Suppressor macrophage treated with lipopolysaccharide for 4 hours (primary cell): ENCODE measurements at places on chromosomes 4 and X.

DNA sequence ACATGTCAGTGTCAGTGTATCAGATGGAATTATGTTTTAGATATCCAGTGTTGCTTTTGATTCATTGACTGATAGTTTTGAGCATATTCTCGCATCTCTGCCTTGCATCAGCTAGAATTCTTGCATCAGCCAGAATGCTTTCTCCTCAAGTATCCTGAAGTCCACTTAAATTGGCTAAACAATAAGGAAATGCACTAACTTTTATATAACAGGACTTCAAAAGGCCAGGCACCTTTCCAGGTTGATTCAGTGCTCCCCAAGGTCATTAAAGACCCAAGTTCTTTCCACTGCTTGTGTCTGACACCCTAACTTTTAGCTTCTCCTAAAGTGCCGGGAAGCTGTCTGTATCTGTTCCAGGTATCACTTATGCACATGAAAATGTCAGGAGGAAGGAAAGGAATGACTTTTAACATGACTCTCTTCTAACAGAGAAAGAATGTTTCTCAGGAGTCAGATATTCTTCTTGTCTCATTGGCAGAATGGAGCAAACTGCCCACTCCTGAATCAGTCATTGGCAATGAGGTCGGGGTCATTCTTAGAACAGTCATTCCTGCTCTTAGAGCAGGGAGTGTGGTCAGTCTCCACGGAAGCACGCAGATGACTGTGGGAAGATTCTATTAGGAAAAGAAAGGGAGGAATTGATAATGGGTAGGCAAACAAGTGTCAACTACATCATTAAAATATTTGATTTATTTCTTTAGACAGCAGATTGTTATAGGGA lies 92.9 kb upstream of the TLL1 start:
- no peak for DNase-seq

GRCh38 chr4:110970642-110971041 lies 347.8 kb upstream of the PITX2 start:
- DNase-seq, result peak; percentile 52

GRCh38 chr4:15035159-15035558 lies 32.9 kb downstream of the CPEB2 start:
- no peak for DNase-seq

DNA sequence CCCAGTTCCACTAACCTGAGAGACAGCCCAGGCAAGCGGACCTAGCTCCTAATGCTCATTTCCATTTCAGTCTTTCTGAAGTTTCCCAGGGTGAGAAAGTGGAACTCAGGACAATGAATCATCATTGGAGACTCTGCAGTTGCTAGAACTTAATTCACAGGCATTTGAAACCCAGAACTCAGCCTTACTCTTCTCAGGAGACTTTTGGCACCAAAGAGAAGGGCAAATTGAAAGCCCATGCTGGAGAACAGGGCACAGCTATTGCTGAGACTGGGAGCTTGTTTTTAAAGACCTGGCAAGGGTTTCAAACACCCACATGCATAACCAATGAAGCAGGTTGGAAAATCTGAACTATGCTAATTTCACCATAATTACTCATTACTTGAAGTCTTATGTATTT lies 36.0 kb downstream of the BST1 start:
- peak; percentile 49 for DNase-seq

DNA sequence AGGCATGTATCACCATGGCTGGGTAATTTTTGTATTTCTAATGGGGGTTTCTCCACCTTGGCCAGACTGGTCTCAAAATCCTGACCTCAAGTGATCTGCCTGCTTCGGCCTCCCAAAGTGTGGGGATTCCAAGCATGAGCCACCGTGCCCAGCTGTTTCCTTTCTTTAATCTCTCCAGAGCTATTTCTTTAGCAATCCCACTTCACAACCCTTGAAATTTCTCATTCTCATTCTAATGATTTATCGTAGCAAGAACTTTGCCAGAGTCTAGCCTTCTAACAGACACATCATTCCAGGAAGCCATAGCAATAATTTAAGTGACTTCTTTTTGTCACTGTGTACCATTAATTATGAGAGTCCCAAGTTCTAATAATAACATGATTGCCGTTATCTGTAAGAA lies 68.6 kb downstream of the RXFP1 start:
- DNase-seq, result peak; percentile 44

DNA sequence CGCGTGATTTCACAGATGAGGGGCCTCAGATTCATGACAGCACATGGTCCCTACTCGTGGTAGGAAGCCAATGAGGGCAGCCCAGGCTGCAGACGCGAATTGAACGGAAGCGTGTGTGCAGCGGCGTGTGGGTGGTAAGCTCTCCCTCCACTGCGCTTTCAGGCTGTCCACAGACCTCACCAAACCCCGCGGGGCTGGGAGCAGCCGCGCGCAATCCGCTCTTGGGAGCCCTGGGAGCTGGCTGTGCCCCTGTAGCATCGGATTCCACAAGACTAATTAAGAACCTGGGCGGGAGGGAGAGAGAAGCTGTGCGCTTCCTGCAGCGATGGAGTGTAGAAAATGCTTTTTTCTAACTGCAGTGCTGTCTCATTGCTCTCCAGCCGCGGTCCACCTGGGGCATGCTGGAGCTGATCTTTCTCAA lies 134.9 kb downstream of the STOX2 start:
- peak; percentile 28 for DNase-seq

GRCh38 chr4:17094159-17094875 lies 195.9 kb upstream of the LDB2 start:
- no peak for DNase-seq

GRCh38 chrX:97308171-97308570 lies 424.5 kb downstream of the RPA4 start:
- no peak for DNase-seq

- DNase-seq, result no peak
These were observed 72.1 kb upstream of the GC start for GRCh38 chr4:71855944-71856343.

GRCh38 chr4:2743518-2744445 lies 12.4 kb downstream of the TNIP2 start:
- no peak for DNase-seq

GRCh38 chr4:156894234-156894633 lies 77.4 kb downstream of the PDGFC start:
- DNase-seq, result no peak

DNA sequence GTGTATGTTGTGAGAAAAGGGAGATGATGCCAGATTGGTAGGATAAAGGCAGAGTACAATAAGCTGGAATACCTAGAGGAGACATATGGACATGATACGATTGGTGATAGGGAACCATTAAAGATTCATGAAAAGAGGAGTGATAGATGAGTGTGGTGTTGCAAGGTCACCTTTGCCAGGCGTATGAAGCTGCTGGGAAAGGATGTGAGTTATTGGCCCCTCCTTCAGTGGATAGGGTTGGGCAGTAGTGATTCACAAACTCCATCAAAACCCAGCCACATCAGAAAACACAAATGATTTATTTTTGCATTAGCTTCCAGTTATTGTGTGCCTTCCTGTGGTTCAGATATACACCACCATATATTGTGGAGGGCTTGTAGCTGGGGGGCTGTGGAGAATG lies 34.3 kb downstream of the TMEM164 start:
- DNase-seq, result no peak

DNA sequence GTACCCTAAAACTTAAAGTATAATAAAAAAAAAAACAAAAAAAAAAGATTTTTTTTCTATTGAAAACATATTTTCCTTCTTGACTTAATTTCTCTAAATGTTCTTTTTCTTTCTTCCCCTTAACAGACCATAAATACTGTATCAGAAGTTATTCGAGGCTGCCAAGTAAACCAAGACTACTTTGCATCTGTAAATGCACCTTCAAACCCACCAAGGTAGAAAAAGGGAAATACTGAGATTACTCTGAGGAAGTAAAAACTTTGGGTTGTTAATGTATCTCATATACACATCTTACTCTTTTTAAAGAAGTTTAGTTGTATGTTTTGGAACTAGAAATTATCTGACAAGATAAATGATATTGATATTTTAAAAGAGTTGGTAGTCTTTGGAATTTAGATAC lies 65.6 kb downstream of the USO1 start:
- DNase-seq, result no peak

DNA sequence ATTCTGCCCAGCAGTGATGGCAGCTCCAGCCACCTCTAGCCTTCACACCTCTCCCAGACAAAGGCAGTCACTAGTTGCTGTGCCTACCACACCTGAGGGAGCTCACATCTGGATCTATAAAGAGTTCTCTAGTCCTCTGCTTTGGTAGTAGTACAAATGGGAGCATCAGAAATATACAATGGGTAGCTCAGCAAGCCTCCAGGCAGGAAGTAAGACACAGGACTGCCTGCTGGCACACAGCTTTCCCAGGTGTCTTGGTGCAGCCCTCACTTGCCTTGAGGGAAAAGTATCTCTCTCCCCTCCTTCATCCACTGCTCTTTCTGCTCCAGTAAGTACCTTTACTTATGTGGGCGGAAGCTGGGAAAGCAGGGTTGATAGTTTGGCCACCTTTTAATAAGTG lies 212.9 kb upstream of the SLC7A11 start:
- no peak for DNase-seq

- peak; percentile 22 for DNase-seq
These were observed 23.6 kb downstream of the MGST2 start for GRCh38 chr4:139689093-139689722.

DNA sequence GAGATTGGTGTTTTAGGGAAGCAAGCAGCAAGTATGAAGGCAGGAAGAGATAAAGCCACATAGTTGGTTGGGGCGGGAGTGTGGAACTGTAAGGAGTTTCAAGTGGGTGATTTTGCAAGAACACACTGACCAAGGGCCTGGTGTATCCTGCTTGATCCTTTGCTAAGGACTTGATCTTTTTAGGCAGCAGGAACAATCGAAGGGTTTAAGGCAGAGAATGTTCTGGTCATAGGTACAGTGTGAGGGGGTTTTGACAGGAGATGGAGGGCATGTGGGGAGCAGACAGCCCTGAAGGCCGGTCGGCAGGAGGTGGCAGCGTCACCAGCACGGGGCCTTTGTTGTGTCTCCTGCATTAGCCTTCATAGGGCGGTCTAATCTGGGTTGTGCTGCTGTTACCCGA lies 54.7 kb downstream of the FAM193A start:
- DNase-seq, result peak; percentile 48

DNA sequence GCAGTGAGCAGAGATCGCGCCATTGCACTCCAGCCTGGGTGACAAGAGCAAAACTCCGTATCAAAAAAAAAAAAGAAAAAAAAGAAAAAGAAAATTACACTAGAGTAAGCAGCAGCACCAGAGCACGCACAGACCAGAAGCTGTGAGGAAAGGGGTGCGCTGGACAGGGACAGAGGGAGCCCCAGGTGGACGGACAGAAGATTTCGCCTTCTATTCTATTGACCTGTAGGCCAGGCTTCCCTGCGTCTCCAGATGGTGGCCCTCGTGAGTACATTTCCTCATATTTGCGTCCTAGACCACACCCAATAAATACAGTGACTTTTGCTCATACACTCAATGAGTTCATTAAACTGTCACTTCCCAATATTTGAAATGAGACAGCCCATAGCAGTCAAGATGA lies 19.1 kb downstream of the MTNR1A start:
- no peak for DNase-seq

GRCh38 chr4:79083406-79084010 lies 144.3 kb upstream of the PAQR3 start:
- no peak for DNase-seq

DNA sequence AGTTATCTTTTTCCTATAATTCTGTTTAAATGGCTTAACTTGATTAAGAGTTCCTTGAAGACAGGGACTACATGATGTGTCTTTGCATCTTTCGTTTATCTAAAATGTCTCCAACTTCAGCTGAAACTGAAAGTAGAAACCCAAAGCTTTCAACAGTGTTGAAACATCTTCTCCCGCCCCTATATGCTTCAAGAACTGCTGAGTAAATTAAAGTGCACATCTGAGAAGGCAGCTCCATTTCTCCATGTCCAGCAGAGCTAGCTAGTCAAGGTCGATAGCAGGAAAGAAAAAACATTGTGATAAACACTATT lies 185.7 kb upstream of the TBL1X start:
- peak; percentile 73 for DNase-seq

GRCh38 chrX:118497180-118497818 lies 1.7 kb downstream of the DOCK11 start:
- no peak for DNase-seq

DNA sequence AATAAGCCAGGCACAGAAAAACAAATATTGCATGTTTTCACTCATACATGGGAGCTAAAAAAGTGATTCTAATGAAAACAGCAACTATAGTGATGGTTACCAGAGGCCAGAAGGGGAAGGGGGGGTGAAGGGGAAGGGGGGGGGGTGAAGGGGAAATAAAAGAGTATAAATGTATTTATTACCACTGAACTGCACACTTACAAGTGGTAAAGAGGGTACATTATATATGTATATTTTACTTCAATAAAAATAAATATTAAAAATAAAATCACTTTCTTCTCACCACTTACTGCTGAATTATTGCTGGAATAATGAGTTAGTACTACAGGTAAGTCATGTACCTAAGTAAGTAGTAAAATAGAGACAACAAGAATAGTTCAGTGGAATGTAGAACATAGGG lies 2.1 kb upstream of the VCX3B start:
- DNase-seq, result no peak

DNA sequence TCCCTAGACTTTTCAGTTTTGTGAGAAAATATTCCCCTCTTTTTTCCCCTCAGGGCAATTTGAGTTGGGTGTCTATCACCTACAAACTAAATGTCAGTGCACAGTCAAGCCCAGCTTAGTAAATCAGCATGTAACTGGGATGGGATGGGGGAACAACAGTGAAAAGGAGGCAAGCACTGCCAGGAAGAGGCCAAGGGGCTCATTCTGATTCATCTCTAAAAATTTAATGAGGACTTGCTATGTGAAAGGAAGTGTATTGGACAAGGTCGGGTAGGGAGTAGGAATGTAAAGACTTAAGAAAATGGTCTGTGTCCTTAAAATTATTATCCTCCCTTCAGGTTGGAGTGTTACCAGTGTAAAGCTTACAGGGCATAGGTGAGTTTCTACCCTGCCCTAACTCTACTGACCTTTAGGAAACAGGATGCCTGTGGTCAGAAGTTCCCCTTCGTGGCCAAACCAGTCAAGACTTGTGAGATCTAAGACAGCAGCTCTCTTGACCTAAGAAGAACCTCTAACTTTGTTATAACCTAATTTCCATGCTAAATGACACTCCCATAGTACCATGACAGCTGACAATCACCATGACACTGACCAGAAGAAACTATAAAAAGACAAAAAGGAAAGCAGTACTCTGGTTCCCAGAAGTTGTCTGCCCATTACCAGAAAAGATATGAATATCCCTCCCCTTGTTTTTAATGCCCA lies 194.4 kb upstream of the LDB2 start:
- no peak for DNase-seq

- DNase-seq, result no peak
These were observed 333.1 kb downstream of the MAPK10 start for GRCh38 chr4:86026720-86027119.

- peak; percentile 28 for DNase-seq
These were observed 128.0 kb upstream of the VEGFC start for GRCh38 chr4:176920694-176921093.

DNA sequence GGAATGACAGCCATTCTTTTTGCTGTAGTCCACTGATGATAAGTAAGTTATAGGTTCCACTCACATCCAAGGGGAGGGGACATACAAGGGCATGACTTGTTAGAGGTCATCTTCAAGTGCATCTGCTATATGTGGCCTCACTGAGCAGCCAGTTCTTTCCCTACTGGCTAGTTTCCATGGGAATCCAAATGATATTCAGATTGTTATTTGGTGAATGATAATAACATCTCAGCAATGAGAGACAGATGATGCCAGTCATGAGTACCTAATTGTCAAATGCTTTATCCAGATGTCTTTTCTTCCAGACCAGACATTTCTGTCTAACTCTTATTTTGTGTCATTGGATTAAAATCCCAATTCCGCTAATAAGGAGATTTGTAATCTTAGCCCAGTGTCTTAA lies 460.4 kb upstream of the BOD1L1 start:
- no peak for DNase-seq

GRCh38 chr4:139153411-139154133 lies 23.4 kb downstream of the ELF2 start:
- no peak for DNase-seq
